ENCODE measurements at places on chromosomes 16 and 17.
A peak's percentile ranks its signal among the peaks of the same experiment; 100 is the strongest.

DNA sequence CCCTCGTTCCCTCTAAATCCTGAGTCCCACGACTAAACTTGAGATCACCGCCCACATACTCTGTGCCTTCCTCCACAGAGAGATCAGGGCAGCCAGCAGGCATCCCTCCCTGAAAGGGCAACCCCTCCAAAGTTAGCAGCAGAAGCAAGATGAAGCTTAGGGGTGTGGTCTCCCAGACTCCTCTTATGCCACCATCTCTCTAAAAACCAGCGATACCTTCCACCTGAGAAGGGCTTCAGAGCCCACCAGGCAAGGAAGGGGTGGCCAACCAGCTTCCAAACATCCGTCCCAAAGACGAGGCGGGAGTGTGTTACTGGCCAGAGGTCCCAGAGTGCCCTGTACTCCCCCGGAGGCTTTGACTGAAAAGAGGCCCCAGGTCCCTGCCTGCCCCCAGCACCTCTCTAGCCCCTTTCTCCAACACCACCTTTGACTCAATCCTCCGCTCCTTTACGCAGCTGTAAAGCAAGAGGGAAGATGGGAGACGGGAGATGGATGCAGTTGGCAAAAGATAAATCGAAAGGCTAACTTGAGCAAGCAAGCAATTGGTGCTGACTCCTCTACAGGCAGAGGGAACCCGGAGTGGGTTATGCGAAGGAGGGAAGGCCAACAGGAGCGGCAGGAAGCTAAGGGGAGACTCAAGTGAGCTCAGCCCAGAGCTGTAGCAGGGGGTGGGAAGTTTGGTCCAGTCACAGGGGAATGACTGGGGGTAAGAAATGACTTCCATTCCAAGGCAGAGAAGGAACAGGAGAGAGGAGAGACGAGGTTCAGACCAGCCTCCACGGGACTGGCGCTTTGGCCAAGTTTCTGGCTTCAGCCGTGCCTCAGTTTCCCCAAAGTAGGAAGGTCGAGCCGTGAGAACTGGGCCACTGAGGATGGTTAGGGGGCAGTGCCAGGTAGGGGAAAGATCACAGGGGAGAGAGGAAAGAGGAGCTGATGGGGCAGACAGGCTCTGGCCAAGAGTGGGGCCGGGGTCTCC is 1.0 kb downstream of the ST3GAL2 start:
- DNase-seq = no peak

DNA sequence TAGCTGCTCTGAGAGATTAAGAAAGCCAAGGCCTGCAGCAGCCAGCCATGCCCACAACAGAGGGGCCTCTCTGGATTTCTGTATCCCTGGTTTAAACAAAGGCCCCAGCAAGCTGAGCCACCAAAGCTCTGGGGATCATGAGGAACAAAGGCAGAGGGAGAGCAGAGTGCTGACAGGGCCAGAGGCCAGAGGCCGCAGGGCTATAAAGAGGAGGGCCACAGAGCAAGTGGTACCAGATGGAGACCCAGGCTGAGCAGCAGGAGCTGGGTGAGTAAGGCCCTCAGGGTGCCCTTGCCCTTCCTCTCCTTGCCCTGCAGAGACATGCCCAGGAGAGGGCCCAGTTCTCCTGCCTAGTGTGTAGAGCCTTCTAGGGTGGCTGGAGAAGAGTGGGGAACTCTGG is at the start of gene CRYBA1:
Gene CRYBA1, plus strand, starts transcription at position 232 of the 400 bp plus-strand sequence. Its CDS starts 5 bp downstream, at position 237.
- no peak for DNase-seq

GRCh38 chr17:82587234-82588086 is 60.8 kb downstream of the WDR45B start:
- no peak for DNase-seq

DNA sequence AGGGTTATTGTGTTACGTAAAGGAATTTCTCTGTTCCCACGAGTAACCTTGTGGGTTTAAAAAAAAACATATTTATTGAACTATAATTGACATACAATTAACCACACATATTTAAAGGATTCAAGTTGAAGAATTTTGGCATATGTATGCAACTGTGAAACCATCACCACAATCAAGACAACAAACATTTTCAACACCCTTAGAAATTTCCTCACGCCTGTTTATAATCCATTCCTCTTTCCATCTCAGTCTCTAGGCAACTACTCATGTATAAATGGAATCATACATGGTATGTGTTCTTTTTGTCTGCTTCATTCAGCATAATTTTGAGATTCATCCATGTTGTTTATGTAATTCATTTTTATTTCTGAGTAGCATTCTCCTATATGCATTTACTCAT is 104.0 kb downstream of the MRTFB start:
- no peak for DNase-seq

- no peak for DNase-seq
Observed at GRCh38 chr17:77491921-77492445, 351.2 kb downstream of the SEC14L1 start.

GRCh38 chr17:65332375-65332774 is 195.2 kb downstream of the RGS9 start:
- no peak for DNase-seq

DNA sequence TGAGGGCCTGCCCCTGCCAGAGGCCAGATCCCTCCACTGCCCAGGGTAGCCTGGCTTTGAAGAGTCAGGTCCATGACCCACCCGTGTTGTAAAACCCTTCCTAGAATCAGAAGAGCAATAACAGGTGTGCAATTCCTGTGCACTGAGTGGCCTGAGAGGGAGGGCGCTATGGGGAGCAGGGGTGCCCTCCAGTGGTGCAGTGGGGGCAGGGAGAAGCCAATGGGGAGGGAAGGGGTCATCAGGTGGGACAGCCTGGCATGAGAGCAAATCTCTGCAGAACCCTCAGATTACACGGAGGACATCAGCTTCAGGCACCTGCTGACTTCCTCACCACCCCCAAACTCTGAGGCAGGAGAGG is 72.9 kb upstream of the ZNF469 start:
- DNase-seq = no peak

GRCh38 chr16:5852151-5852550 is 754.6 kb upstream of the EEF2KMT start:
- no peak for DNase-seq

DNA sequence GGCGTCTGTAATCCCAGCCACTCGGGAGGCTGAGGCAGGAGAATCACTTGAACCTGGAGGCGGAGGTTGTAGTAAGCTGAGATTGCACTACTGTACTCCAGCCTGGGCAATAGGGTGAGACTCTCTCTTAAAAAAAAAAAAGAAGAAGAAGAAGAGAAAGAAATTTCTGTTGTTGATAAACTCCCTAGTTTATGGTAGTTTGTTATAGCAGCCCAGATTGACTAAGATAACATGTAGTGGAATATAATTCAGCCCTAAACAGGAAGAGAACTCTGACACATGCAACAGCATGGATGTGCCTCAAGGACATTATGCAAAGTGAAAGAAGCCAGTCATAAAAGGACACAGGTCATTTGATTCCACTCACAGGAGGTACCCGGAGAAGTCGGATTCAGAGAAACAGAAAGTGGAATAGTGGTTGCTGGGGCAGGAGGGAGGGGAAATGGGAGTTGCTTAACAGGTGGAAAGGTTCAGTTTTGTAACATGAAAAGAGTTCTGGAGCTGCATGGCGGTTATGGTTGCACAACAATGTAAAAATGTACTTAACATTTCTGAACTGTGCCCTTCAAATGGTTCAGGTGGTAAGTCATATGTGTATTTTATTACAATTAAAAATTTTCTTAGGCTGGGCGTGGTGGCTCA is 26.0 kb upstream of the PRM1 start:
- no peak for DNase-seq

DNA sequence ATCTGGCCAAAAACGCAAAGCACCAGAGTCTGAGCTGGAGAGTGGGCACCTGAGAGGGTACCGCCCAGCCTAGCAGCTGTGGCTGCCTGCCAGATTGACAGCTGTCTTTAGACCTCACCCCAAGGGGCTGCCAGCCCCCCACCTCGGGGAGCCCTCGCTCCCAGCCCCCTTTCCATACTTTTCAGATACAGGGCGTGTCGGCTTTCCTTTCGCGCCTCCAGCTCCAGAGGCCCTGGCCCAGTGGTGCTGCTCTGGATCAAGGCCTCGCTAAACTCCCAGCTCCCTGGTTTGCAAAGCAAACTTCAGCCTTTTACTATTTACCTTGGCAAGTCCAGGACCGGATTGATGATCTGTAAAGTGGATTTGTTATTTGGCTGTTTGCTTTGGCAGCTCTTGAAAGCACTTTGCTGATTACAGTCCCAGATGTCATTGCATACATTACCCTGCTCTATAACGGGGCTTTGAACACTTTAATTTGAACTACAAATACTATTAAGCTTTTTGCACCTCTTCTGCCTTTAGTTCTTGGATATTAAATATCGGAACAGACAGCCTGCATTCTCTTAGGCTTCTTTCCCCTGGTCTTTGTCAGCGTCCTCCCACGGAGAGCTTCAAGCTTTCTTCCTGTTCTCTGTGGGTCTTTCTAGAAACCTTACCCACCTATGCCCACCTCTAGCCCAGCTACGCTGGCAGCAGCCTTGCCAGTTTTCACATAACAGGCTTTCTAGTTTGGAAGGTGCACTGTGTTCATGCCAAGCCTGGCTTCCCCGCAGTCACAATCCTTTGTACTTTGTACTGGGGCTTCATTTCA is 63.6 kb upstream of the TBX2 start:
- no peak for DNase-seq

DNA sequence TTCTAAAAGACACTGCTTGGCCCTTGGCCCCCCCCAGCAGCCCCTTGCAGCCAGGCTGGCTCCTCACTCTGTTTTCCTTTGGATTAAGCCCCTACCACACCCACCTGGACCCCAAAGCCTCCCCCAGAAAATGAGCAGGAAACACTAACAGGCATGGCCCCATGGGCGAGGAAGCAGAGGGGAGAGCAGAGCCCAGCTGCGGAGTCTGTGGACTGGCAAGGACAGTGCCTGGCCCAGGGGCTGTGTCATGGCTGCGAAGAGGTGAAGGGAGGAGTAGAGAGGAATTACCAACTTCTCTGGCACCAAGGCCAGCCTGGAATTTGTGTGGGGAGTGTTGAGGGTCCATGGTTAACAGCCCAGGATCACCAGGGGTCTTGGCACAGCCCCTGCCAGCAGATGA is 47.4 kb downstream of the MRC2 start:
- no peak for DNase-seq

- no peak for DNase-seq
Observed at GRCh38 chr16:89576153-89577054, 846 bp downstream of the CPNE7 start.

- DNase-seq = peak; percentile 65
Observed at GRCh38 chr16:35431829-35432663, 1972.6 kb downstream of the TP53TG3F start.

GRCh38 chr16:71930013-71930563 is 34.8 kb downstream of the IST1 start:
- DNase-seq = no peak

DNA sequence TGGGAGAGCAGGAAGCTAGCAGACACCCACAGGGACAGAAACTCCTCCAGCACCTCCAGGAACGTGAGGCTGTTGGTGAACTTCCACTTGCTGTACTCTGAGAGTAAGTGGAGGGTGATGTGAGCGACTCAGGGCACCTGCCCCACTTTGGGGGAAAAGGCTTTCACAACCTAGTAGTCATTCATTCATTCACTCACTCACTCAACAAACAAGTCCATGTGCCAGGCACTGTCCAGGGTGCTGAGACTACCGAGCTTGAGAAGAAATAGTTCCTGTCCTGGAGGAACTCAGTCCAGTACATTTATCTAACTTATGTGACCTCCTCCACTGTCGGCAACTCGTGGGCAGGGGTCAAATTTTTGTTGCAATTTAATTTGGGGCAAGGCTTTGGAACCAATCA is 26.6 kb downstream of the LGALS9 start:
- no peak for DNase-seq

DNA sequence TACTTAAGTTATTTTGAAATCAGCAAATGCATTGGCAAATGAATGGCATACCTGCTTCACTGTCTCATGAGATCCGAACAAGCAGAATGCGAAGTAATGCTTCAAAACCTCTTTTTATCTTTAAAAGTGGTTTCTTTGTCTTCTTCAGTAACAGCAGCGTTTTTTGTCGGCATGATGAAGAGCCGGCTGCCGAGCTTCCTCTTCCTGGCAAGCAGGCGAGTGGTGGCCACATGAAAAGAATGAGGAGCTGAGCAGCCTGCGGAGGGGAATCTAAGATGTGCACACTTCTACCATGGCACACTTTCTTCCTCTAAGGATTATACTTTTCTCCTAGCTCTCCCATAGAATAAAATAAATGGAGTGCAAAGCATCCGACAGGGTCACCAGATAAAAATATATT is 42.4 kb upstream of the AKTIP start:
- DNase-seq = no peak

GRCh38 chr17:73833775-73834488 is 189.7 kb upstream of the SDK2 start:
- DNase-seq = no peak

GRCh38 chr17:29590411-29591145 is 1.1 kb upstream of the GIT1 start:
- DNase-seq = no peak

DNA sequence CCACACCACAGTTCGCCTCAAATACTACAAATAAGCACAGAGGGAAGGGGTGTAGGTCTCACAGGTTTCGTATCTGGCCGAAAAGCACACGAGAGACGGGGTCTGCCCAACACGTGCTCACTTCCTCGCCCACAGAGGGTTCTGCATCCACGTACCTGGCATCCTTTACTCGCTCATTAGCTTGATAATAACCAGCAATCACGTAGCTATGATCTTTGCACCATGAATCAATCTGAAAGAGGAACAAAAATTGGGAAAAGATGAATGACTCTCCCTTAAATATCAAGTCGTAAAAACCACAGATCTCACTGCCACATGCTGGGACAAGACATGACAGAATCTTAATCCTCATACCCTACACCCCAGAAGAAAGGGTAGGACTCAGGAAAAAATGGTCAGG is 10.5 kb downstream of the EMC8 start:
- no peak for DNase-seq

- DNase-seq = no peak
Observed at GRCh38 chr16:10519297-10519696, 61.1 kb downstream of the EMP2 start.

DNA sequence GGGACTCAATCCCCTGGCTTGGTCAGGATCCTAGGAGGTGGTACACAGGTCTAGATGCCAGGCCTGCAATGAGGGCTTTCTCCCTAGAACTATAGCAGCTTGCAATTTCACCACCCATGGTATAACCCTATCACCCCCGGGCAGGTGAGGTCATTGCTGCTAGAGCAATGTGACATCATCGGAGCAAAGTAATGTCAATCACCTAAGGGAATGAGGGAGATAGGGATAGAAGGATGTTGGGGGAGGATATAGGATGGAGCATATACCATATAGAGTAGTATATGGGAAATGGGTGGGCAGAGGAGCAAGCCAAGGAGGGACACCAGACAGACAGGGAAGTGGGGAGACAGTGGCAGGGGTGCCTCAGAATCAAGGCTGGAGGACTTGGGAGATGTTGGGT is 3.3 kb downstream of the KCNH4 start:
- no peak for DNase-seq

DNA sequence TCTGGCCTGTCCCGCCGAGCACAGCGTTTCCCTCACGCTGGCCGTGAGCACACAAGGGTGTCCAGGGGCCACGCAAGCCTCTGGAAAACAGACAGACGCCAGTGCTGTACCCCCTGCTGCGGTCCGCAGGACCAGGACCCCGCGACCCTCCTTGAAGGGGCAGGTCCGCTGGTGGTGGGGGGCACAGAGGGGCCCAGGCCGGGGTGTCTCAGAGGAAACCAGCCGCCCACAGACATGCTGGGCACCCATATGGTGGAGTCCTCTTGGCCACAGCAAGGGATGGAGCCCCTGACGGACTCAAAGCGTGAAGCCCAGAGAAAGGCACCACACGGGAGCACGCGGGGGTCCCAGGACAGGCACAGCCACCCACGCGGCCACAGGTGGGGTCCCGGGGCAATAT is 34.4 kb downstream of the METRNL start:
- DNase-seq = no peak

- no peak for DNase-seq
Observed at GRCh38 chr17:45103269-45103795, 29.0 kb downstream of the PLCD3 start.

Data from NCI-H1930 (cell line).